Activated T-cell treated with anti-CD3 and anti-CD28 coated beads for 4 hours (primary cell): ENCODE measurements at places on chromosomes 3 and 15.

DNA sequence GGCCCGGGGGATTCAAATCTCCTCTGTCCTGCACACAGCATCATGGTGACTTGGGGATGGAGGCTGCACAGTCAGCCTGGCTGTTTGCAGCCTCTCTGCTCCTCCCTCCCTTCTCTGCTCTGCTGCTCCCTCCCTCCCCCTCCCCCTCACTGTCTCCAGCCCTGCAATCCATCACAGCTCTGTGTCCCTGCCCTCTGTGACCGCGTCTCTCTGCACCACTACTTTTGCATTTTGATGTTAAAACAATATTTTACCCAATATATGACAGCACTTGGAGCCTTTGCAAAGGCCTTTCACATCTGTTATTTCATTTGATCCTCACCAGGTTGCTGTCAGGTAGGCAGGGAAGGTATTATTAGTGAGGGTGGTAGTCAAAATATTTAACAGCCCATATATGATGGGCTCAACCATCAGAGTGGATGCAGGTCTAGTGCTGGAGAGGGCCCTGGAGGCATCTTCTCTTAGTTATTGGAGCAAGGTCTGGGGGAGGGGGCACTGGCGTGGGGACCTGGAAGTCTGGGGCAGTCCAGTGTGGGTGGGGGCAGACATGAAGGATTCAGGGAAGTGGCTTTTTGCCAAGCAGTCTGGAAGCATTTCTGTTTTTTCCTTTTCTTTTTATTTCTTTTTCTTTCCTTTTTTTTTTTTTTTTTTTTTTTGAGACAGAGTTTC is 16.3 kb upstream of the VPS8 start:
- DNase-seq = no peak

DNA sequence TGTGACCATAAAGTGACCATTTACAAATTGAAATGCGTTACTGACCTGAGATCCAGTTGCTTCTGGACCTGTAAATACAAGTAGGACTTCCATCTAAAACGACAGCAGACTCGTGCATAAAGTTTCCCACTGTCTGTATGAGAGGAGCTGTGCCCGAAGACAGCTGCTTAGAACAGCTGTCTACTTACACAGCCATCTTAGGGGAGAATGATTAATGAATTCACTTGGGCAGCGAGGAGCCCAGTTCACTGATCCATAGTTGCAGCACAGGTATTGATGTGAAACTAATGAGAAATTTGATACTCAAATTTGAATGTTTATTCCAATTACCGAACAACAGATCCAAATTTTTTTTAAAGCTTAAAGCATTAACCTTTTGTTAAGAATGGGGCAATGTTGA is 748.1 kb downstream of the NR2F2 start:
- no peak for DNase-seq

DNA sequence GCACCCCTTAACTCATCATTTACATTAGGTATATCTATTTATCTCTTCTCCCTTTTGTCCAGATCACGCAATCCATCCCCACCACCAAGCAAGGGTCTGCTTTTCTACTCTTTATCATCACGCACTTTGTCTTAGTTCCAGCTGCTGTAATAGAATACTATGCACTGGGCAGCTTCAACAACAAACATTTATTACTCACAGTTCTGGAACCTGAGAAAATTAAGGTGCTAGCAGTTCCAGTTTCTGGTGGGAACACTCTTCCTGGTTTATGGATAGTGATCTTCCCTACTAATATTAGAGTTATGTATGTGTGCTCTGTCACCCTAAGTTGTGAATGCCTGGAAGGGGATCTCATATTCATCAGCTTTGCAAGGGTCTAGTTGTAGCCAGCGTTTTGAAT is 687.0 kb downstream of the NTRK3 start:
- DNase-seq = no peak

- no peak for DNase-seq
Measured at GRCh38 chr3:58408906-58409305, 24.7 kb downstream of the PDHB start.

DNA sequence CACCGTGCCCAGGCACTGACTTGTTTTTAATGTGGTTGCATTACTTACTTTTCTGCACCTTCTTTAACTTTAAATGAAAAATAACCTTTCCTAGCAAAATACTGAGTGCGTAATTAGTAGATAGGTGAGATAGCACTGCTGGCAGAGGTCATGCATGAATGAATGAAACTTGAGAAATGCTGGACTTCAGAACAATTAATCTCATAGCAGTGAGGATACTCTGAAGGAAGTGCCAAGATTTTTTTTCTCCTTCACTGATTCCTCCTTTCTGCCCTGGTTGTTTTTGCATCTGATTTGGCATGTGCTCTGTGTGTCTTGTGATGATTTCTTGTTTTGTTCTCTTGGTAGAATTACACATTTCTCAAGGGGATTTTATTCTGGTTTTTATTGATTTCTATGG is 378.9 kb downstream of the PTPRG start:
- DNase-seq = no peak

DNA sequence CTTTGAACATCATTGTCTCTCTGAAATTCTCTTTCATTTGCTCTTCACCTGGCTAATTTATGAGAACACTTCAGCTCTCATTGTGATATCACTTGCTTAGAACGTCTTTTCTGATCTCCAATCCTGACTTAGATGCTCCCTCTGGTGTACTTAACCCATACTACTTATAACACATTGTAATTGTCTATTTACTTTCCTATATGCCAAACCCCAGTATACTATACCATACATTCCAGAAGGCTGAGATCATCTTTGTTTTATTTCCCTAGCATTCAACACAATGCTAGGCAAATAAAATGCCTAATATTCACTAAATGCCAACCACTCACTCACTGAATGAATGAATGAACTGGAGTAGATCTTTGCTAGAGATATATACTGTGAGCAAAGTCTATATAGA is 27.0 kb upstream of the PEX5L start:
- DNase-seq = no peak

DNA sequence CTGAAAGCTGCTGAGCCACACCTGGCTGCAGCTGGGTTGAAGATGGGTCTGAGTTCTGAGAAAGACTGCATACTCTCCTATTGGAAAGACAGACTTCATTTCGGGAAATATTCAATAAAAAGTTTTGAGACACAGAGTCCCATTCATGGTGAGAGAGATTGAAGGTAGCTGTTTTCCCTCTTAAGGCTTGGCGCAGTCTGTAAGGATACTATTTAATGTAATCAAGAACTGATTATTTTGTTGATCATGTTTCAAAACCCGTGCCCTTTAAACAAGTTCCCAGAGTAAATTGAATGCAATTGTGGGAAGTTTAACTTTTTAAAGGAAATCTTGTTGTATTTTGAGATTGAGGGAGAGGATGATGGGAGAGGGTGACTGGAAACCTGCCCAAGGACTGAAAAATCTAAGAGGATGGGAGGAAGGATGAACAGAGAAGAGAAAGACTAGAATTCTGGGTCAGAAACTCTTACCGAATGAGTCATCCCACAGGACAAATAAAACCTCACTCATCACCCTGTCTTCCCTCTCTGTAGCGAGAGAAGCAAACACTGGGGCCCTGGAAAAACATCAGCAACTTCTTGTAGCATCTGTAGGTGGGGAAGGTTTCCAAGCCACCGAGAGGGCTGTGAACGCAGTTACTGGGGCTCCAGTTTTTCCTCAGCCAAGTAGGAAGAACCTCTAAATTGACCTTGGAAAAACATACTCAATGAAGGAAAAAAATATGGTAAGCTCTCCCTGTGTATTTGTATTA is 193.2 kb upstream of the TPRG1 start:
- no peak for DNase-seq

GRCh38 chr3:3288255-3288654 is 108.8 kb upstream of the CRBN start:
- no peak for DNase-seq

DNA sequence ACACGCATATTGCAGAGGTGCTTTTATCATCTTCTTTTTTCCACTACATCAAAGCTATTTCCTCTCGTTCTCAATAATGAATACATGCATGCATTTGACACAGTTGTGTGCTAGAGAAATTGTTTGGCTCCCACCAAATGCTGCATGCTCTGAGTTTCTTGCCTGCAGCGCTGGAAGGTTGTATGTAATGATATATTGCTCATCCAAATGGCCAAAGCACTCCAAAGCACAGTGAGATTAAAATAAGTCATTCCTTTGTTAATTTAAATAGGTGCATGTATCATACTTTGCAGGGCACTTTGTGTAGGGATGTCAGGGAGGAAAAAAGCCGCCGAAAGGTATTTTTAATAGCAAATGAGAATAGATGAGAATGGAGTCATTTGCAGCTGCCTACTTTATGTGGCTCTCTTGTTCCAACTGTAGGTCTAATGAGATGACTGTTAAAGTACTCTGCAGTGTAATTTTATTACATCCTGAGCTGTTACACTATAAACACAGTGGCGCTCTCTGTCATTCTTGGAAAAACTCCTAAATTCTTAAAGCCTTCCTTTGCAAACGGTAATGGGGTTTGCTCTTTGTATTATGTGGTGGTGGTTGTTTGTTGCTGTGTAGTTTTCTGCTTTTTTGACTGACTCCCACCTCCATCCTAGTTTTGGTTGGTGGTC is 56.9 kb upstream of the SKOR1 start:
- no peak for DNase-seq

- DNase-seq = no peak
Measured at GRCh38 chr3:173993299-173993698, 595.8 kb downstream of the NLGN1 start.
